ENCODE measurements at places on chromosomes 1 and 21. TPM values are rescaled to one million over a fixed set of nuclear protein-coding genes. Genes with fewer than 3 reads are reported as not detected.

Gene ENAH
- 0.12 TPM for polyA plus RNA-seq

Gene PNRC2
- polyA plus RNA-seq = 89.7 TPM

Gene AMY1B
- not detected for polyA plus RNA-seq

Gene JMJD4
- polyA plus RNA-seq = 7.9 TPM

Gene DIO1
- polyA plus RNA-seq = 0.73 TPM

Gene TMCC2
- not detected for polyA plus RNA-seq

Gene CDK18
- polyA plus RNA-seq = 4.4 TPM

Gene OR2AK2
- not detected for polyA plus RNA-seq

Gene OR2T1
- not detected for polyA plus RNA-seq

Gene TMEM52
- polyA plus RNA-seq = not detected

Gene HPDL
- not detected for polyA plus RNA-seq

Gene OSCP1
- polyA plus RNA-seq = 0.82 TPM

Gene LENEP
- polyA plus RNA-seq = not detected

Gene TXNIP
- polyA plus RNA-seq = 844 TPM

Gene GJA9
- not detected for polyA plus RNA-seq

Gene U2AF1
- 39.3 TPM for polyA plus RNA-seq

Gene RAB3B
- polyA plus RNA-seq = not detected

Gene RSPO1
- not detected for polyA plus RNA-seq

Gene ETNK2
- not detected for polyA plus RNA-seq

Gene EPHA8
- not detected for polyA plus RNA-seq

Gene WNT9A
- not detected for polyA plus RNA-seq

Gene SELENBP1
- 0.64 TPM for polyA plus RNA-seq

Gene FAM20B
- polyA plus RNA-seq = 4.0 TPM

Gene RGS7
- not detected for polyA plus RNA-seq

Gene OLIG2
- polyA plus RNA-seq = not detected

Gene COL8A2
- polyA plus RNA-seq = 1.6 TPM

Gene CHI3L1
- polyA plus RNA-seq = 0.56 TPM

Gene CYP4X1
- polyA plus RNA-seq = not detected

Gene OVAAL
- polyA plus RNA-seq = not detected

Gene DAP3
- 62.9 TPM for polyA plus RNA-seq

Gene LRRN2
- polyA plus RNA-seq = not detected

Gene SPRR2A
- not detected for polyA plus RNA-seq

Gene CCDC24
- 1.1 TPM for polyA plus RNA-seq

Gene AVPR1B
- polyA plus RNA-seq = not detected

Gene ZNF593OS
- 0.59 TPM for polyA plus RNA-seq

Gene PROK1
- polyA plus RNA-seq = not detected

Gene RASAL2
- polyA plus RNA-seq = 0.33 TPM

Gene LCE6A
- not detected for polyA plus RNA-seq

Gene MAP10
- 2.3 TPM for polyA plus RNA-seq

Gene UTS2
- polyA plus RNA-seq = not detected

Gene C4BPA
- 0.25 TPM for polyA plus RNA-seq

Gene OPRD1
- not detected for polyA plus RNA-seq

Gene KDF1
- not detected for polyA plus RNA-seq

Data from CD14-positive monocyte (primary cell).